ENCODE measurements at places on chromosomes 12 and 14.

- no peak for DNase-seq
These were observed 5.6 kb downstream of the ATP2A2 start for GRCh38 chr12:110286623-110287022.

GRCh38 chr12:93122569-93123091 is 193.5 kb upstream of the EEA1 start:
- no peak for DNase-seq

DNA sequence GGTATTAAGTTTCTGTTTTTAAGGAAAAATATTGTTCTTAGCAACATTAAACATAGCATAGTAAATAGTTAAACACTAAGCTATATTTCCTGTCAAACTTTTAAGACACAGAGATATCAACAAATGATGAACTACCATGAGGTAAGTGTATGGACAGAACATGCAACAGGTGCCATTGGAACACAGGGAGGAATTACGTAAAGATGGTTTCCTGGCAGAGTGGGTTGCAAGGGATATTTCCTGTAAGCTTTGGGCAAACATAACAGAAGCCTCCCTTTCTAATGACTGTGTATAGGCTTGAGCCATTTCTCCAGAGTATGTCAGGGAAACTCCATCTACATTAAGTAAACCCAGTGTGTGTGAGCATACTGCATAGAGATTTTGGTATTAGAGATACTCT is 31.7 kb upstream of the HELB start:
- DNase-seq, result no peak

- DNase-seq, result no peak
These were observed 99.0 kb downstream of the GARIN6 start for GRCh38 chr12:99746538-99746937.

DNA sequence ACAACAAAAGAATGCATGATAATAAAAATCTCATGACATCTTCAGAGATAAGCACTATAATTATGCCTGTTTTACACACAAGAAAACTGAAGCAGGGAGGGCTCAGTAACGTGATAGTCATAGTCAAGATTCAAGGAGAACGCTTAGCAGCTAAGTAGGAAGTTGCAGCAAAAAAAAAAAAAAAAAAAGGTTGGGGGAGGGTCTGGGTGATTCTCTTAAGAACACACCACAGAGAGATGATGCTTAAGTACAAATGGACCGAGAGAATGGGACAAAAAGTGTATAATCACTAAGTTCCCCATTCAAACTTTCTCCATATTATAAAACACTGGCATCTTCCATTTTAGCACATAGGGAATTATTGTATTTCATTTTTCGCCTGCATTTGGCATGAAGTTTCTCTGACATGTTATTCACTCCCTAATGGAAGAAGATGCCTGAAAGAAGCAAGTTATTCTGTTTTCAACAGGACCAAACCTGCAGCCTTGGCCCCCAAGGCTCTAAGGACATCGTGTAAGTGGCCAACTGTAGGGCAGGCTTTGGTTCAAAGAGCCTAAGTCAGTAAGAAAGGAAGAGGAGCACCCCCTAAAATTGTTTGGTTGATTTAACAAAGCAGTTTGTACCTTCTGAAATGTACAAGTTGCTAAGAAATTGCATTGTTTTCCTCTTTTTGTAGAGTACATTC is 142.9 kb upstream of the TMPO start:
- no peak for DNase-seq
